ENCODE measurements at places on chromosomes 7 and 10. TPM values are rescaled to one million over a fixed set of nuclear protein-coding genes. Genes with fewer than 3 reads are reported as not detected.
A peak's percentile ranks its signal among the peaks of the same experiment; 100 is the strongest.

DNA sequence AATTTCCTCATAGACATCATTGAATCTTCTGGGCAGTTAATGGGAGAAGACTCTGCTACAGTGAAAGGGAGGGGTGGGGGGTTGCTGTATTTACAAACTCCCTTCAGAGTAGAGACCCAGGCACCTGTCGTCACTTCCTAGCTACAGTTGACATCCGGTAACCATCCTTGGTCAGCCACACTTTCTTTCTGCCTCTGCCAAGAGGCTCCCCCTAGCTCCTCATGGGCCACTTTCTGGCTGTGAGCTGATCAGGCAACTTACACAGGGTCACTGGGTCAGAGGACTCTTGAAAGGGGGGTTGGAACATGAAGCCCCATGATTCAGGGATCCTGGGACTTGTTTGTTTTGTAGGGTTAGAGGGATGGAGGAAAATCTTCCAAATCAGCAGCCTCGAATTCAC, 1.2 kb downstream of the TECPR1 start:
- peak; percentile 15 for ATAC-seq

DNA sequence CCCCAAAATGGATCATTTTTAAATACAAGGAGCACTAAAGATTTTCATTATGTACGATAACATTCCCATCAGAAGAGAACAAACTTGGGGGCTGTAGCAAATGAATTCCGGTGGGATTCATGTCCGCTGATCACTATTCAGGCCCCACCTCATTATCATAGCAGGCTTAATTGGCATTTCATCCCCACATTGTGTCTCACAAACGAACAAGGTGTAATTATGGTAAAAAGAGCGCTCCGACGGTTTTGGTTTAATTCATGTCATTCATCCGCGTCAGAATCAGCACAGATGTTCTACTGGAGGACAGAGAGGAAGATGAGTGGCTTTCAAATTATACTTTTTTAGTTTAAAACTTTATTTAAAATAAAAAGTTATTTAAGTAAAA, 124.7 kb downstream of the MAD1L1 start:
- no peak for ATAC-seq

DNA sequence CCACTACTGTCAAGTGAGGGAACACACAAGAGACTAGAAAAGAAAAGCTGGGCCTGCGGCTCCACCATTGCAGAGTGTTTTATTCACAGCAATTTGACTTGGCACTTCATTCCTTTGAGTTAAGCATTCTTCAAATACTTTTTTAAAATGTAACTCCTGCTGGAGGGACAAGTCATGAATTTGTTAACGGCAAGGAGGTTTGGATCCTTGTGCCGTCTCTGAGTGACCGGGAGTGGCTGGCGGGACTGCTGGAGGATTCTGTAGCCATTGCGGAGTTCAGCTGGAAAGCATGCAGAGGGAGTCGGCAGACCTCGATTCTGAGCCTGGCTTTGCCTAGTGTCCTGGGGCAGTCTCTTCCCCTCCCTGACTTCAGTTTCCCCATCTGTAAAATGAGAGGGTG, 9.8 kb downstream of the HSPA12A start:
- ATAC-seq, result no peak

GRCh38 chr10:3067118-3067858, at the start of gene PFKP:
Gene PFKP, plus strand, starts transcription at chr10:3067548. Its CDS starts 48 bp downstream, at chr10:3067596.
- ATAC-seq, result peak; percentile 54

- no peak for ATAC-seq
These were observed 5.6 kb downstream of the SSC4D start for GRCh38 chr7:76403780-76404494.

DNA sequence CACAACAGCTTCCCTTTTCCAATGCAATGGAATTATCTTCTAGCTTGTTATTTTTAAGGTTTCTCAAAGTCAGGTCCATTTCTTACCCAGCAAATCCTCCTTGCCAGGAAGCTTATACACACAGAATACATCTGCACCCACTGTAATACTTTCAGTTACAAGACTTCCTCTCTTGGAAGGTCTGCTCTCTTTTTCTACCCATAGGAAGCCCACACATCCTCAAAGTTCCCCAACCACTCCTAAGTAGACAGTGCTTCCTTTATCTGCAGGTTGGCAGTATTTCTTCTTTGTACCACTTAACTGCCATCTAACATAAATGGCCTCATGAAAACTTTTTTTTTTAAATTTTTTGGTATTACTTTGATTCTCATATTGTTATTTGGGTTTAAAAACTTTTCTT, 155.6 kb downstream of the TAX1BP1 start:
- ATAC-seq, result no peak

- ATAC-seq, result no peak
These were observed 10.4 kb upstream of the ELFN1 start for GRCh38 chr7:1659696-1660095.

- no peak for ATAC-seq
These were observed 57.2 kb downstream of the PAX2 start for GRCh38 chr10:100802607-100803006.

GRCh38 chr7:150938566-150938965, 39.6 kb downstream of the KCNH2 start:
- ATAC-seq, result no peak

GRCh38 chr10:4138146-4138721, 353.2 kb upstream of the KLF6 start:
- ATAC-seq, result no peak

DNA sequence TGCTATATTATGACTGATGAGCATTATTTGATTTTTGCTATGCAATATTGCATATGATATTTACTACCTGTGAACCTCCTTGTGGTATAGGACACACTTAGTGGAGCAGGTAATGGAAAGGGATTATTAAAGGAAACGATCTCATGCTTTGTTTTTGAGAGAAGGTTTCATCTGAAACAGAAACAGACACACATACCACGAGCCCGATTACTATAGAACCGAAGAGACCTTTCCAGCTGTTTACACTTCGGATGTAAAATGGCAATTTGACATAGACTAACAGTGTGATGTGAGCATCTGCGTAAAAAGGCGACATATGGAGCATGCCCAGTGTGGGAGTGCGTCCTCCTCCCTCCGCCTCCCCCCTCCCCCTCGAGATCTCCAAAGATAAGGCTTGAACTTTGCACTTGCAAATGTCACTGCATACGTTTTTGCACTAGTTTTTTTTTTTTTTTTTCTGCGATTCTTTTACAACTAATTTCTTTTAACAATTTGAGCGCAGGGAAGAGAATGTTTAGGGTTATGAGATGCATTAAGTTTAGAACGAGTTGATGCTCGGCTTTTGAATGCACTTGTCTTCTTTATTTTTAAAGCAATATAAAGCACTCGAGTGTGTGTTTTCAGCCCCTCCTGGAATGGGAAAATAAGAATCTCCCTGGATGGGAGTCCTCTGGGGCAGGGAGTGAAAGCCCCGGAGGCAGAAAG, 251.0 kb downstream of the NSUN6 start:
- no peak for ATAC-seq

- peak; percentile 19 for ATAC-seq
These were observed 39.9 kb upstream of the LEP start for GRCh38 chr7:128201067-128201689.

- no peak for ATAC-seq
These were observed 37.4 kb downstream of the TSPAN14 start for GRCh38 chr10:80491251-80492102.

- ATAC-seq, result no peak
These were observed 73.3 kb upstream of the CACNB2 start for GRCh38 chr10:18066947-18067346.

- no peak for ATAC-seq
These were observed 244.2 kb upstream of the YAE1 start for GRCh38 chr7:39321909-39322498.

DNA sequence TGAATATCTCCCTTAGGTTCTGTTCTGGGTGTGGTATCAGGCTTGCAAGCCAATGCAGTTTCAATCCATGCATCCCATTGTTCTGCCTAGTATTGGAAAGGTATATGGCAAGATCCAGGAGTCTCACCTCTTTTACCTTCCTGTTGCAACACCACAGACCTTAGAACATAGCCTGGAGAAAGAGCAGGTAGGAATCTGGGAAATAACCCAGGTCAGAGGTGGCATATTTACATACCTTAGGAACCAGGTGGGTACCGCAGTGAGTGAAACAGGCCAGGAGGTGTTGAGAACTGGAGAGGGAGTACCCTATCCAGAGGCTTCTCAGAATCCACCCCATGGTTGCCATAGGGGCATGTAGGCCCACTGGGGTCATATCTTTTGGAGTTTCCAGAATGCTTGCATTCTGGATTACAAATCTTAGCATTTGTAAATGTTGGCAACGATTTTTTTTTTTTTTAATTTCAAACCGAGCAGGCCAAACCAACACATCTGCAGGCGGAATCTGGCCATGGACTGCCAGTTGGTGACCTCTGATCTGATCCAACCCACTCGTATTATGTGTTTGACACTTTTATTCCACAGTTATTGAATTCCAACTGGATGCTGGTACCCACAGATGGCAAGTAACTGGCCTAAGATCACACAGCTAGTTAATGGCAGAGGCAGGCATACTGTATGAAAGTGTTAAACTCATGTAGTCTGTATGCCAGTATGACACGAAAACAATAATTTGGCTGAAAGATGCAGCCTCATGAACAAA, 180.3 kb upstream of the TCF7L2 start:
- no peak for ATAC-seq

DNA sequence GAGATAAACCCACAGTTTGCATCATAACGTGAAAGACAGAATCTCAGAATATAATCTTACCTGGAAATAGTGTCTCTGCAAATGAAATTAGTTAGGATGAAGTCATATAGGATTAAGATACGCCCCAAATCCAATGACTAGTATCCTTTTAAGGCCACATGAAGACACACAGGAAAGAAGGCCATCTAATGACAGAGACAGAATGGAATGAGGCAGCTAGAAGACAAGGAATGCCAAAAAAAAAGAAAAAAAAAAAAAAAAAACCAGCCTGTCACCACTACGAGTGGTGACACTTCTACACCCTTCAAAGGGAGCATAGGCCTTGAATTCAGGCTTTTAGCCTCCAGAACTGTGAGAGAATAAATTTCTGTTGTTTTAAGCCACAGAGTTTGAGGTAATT, 82.9 kb downstream of the HYCC1 start:
- no peak for ATAC-seq

- no peak for ATAC-seq
These were observed 4.8 kb downstream of the INA start for GRCh38 chr10:103281753-103282152.

DNA sequence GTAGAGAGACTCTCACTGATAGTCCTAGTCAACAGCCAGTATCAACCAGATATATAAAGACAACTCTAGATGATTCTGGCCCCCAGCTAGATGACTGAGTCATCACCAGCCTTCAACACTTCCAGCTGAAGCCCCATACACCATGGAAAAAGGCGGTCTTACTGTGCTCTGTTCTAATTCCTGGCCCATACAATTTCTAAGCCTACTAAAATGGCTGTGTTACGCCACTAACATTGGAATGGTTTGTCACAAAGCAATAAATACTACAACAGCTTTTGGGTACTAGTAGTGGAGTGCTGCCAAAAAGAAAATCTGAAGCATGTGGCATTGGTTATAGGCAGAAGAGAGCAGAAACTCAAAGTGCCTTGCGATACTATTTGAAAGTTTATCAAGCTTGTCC, 13.0 kb upstream of the TES start:
- no peak for ATAC-seq

GRCh38 chr10:112434988-112435619, 11.6 kb downstream of the ZDHHC6 start:
- no peak for ATAC-seq

GRCh38 chr10:127888521-127889312, 4.0 kb downstream of the CLRN3 start:
- ATAC-seq, result no peak

DNA sequence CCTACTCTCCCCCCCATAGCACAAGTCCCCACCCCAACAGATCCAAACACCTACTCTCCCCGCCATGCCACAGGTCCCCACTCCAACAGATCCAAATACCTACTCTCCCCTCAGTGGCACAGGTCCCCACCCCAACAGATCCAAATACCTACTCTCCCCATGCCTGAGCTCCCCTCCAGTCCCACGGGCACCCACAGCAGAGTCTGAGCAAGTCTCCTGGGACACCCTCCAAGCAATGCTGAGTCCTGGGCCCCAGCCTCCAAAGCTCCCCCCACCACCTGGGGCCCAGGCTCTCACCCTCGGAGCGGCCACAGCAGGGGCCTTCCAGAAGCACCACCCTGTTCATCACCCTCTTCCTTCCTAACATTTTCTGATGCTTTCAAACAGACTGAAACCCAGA, 63.9 kb upstream of the DNAAF5 start:
- ATAC-seq, result no peak

- no peak for ATAC-seq
These were observed 49.2 kb upstream of the CDK1 start for GRCh38 chr10:60729106-60729505.

DNA sequence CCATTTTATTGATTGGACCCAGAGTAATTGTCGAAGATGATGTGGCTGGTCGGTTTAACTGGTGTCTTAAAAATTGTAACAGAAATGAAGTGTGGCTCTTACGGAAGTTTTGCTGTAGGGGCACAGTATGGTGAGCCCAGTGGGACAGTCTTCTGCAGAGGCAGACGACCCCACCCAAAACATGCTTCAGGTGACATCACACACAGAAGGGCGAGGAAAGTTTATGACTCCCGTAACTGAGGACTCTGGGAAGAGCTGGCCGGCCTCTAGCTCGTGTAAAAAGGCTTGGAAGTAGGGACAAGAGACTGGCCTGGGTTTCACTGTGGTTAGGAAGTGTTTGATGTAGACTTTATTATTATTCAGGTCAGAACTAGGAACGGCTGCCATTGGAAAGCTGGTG, 73.3 kb downstream of the HTR5A start:
- ATAC-seq, result no peak

GRCh38 chr7:96059075-96059474, 262.8 kb downstream of the SLC25A13 start:
- ATAC-seq, result no peak

DNA sequence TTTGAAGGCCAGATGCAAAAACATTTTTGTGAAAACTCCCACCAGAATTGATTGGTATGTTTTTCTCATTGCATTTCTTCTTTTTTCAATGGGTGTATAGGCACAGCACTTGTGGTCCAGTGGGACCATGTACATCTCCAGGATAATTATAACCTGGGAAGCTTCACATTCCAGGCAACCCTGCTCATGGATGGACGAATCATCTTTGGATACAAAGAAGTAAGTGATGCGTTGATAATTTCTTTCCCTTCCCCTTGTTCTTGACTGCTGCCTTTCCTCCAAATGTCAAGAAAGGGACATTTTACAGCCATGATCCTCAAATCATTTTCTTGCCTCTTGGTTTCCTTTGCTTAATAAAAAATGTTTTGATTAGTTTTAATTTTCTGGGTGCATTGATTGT, 331.5 kb downstream of the PLXDC2 start:
- ATAC-seq, result no peak

The SLC18A3 gene
- total RNA-seq, result not detected

The AKR1C4 gene
- total RNA-seq, result 0.71 TPM

The OPN1SW gene
- not detected for total RNA-seq

The VWA2 gene
- not detected for total RNA-seq

The FHIP2A gene
- total RNA-seq, result 22.8 TPM

The HGF gene
- not detected for total RNA-seq

The GFRA1 gene
- total RNA-seq, result not detected

The HOXA13 gene
- not detected for total RNA-seq

The RAB18 gene
- total RNA-seq, result 56.6 TPM

The CNPY1 gene
- total RNA-seq, result not detected

The ADRB1 gene
- total RNA-seq, result not detected

The HTR7 gene
- 0.28 TPM for total RNA-seq

The MRLN gene
- not detected for total RNA-seq

The C10orf53 gene
- total RNA-seq, result not detected

The SEMA3A gene
- total RNA-seq, result 0.13 TPM

The KCP gene
- 1.0 TPM for total RNA-seq

The HPS1 gene
- 49.1 TPM for total RNA-seq

Data from activated T-helper 17 cell treated with anti-CD3 and anti-CD28 coated beads, Interleukin-2, amount 50 U/mL, for 72 hours (primary cell).